GM18507 (cell line): ENCODE measurements at places on chromosomes 5 and 9.

DNA sequence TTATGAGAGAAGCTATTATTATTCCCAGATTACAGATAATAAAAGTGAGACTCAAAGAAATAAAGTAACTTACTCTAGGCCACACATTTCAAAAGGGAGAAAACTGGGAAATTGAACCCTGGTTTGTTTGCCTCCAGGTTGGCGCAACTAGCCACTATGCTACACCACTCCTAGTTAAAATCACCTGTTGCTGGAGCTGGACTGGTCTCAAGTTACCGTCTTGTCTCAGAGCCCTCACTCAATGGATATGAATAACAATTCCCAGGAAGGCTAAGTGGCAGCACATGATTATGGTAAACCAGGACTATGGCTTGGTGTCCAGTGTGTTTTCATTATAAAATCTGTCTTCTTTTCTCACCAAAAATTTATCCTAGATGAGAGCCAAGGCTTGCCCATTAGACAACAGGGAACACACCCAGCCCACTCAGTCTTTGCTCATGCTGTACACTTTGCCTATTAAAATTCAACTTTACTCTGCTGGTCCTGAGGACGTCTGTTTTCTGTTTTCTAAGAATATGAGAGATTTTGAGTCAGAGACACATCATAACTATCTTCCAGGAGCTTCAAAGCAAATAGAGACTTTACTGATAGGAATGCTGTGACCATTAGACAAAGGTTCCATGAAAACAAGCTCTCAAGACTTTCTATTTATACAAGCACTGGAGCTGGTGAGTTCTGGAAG lies 58.1 kb downstream of the ADRB2 start:
- DNase-seq, result no peak

- no peak for DNase-seq
These were observed 596 bp downstream of the ENTREP1 start for GRCh38 chr9:69325409-69326212.

DNA sequence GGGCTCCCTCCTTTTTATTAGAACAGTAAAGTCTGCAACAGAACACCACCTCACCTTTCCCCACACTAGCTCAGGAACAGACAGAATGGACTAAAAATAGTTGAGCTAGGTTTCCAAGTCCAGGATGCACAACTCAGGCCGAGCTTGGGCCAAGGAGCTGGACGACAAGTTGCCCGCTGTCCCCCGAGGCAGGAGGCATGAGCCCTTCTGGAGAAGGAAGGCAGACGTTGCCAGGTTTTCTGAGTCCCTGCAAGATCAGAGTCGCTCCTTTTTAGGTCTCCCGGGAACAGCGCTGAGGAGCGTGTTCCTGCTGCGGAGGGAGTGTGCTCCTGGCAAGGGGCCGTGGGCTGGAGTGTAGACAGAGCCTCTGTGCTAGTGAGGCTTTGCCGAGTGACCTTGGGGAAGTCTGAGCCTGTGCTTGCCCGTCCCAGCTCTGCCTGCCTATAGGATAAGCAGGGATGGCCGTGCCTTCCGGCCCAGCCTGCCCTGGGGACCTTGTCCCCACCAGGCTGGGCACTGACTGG lies 121.6 kb downstream of the WNK2 start:
- no peak for DNase-seq

- no peak for DNase-seq
These were observed 39.8 kb upstream of the ACO1 start for GRCh38 chr9:32344551-32345182.

- DNase-seq, result peak; percentile 79
These were observed 29.6 kb downstream of the LHX2 start for GRCh38 chr9:124040935-124041816.

DNA sequence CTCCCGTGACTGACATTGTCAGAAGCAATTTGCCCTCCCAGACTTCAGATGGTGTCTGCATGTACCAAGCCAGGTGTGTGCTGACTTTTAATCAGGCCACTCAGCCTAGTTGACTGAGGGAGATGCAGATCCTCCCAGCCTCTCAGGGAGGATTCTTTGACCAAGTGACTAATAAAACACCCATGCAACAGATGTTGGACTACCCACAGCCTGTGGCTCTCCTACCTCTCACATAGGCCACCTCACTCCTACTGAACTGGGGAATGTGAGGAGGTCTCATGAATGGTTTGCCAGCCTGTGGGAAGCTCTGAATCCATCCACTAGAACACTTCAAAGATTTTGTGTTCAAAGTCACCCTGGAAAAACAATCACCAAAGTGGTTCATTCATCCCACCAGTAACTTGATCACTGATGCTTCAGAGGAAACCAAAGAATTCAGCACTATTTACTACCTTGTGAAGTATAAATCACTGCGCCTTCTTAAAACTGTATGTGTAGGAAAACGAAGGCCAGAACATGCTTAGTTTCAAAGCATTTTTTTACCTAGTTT lies 80.1 kb downstream of the ESM1 start:
- no peak for DNase-seq

DNA sequence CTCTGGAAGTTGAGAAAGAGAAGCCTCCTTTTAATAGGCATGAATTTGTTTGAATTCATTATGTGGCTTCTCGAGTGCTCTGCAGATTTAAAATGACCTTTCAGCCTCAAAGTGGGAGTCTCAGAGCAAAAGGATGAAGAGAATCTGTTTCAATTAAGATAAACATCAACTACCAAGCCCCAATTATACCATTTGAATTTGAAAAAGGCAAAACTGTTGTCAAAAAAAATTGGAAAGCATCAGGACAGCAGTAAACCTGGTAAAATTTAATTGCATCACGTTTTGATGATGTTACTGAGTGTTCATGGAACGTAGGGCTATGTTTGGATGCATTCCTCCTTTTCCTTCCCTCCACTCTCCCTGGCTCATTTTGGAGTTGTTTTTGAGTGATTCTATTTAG lies 637.2 kb downstream of the PDE4D start:
- DNase-seq, result no peak

DNA sequence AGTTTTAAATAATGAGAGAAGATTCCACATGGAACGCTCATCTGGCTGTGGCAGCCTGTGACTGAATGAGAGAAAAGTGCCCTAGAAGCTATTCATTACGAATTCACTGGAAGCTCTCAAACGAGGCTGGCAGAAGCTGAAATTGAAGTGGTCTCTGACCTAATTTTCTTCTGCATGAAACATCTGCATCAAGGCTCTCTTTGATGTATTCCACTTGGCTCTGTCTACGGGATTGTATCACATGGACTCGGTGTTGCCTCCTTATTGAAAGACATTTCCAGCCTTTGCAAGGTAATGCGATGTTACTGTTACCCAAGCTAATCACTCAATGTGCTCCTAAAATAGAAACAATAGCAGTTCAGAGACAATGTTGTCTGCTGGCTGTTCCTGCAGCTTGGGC lies 246.9 kb upstream of the ZNF462 start:
- DNase-seq, result no peak

DNA sequence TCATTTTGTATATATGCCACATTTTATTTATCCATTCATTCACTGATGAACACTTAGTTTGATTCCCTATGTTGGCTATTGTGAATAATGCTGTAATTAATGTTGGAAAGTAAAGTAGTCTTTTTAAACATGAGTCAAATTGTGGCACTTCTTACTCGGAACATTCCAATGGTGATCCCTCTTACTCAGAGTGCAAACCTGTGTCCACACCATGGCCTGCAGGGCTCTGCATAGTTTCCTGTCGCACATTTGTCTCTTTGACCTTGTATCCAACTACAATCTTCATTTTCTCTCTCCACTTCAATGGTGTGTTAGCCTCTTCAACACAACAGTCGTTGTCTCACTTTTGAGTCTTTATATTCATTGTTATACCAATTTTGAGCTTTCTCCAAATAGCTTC lies 98.1 kb upstream of the PAPPA start:
- DNase-seq, result no peak

GRCh38 chr5:100609594-100609993 lies 74.4 kb downstream of the FAM174A start:
- no peak for DNase-seq

- no peak for DNase-seq
These were observed 58.0 kb downstream of the LOX start for GRCh38 chr5:122019919-122020590.

GRCh38 chr9:113395000-113395861 lies 5.9 kb downstream of the ALAD start:
- DNase-seq, result no peak

DNA sequence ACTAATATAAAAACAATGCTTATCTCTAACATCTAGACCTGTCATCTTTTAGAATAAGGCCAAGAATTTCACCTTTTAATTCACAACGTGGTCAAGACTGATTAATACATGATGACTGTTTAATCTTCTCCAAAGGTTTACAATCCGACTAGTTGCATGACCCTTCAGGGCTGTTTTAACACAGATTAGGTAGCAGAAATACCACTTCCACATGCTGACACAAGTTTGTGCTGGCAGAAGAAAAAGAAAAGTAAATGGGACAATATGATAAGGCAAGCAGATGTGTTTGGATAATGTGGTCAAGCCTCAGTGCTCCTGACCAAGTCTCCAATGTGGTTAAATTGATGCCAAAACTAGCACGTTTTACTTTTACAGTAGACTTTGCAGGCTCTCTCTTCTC lies 31.1 kb downstream of the SEMA6A start:
- DNase-seq, result no peak

DNA sequence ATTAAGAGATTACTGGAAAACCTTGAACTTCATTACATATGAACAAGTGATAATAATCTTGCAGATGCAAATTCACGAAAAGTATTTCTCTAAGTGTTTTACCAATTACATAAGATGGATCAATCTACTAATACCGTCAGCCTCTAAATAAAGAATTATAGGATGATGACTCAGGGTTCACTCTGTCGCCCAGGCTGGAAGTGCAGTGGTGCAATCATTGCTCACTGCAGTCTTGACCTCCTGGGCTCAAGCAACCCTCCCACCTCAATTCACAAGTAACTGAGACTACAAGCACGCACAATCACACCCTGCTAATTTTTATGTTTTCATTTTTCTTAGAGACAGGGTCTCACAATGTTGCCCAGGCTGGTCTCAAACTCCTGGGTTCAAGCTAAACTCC lies 56.1 kb downstream of the CHD1 start:
- no peak for DNase-seq

- DNase-seq, result no peak
These were observed 67.8 kb downstream of the ACTBL2 start for GRCh38 chr5:57414857-57415256.

GRCh38 chr5:15544039-15544438 lies 44.1 kb downstream of the FBXL7 start:
- DNase-seq, result no peak

GRCh38 chr9:136046554-136046920 lies 48.6 kb downstream of the NACC2 start:
- no peak for DNase-seq

DNA sequence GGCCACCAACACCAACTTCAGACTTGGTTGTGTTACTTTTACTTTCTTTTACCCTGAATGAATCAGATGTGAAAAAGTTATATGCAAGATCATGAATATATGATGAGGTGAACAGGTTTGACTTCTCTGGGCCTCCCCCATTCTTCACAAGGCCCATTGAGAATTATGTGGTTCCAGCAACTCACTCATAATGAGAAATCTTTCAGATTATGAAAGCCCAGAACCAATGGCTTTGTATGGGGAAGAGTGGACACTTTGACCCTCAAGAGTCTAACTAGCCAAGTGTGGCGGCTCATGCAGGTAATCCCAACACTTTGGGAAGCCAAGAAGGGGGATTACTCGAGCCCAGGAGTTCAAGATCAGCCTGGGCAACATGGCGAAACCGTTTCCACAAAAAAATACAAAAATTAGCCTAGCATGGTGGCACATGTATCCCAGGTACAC lies 16.1 kb upstream of the LNPEP start:
- no peak for DNase-seq

GRCh38 chr5:142420561-142421227 lies 95.9 kb upstream of the SPRY4 start:
- no peak for DNase-seq

DNA sequence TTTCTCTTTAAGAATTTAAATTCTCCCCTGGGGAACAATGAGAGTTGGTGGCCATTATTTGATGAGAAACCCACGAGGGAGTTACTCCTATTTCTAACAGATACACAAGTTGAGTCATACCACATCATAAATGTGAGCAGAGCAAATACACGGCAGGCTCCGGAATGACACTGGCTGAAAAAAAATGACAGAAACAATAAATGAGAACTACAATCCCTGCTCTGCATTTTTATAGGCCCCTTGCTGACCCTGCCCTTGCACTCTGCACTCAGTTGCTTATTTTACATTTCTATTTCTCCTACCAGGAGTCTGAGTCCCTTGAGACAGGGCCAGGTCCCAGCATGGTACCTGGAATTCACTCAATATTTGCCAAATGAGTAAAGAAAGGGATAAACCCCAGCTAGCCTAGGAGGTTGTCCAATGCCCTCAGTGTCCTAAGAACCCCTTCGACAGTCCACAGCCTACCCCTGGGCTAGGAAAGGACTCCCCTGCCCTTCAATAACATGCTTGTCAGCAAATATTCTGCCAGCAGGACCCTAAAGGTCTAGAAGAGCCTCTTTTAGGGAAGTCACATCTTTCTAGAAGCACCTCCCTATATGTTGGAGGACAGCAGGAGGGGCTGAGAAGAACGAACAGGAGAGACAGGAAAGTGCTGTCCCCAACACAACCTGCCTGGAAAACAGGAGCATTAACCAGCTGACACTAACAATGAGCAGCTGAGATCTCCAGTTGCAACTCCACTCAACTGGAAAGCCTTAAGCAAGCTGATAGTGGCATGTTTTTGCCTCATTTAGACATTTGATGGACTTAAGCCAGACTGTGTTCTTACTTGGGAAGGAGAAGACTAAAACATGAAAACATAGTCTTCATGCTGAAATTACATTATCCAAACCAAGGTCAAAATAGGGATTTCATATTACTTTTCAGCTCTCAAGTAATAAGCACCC lies 191.2 kb downstream of the ACTL7B start:
- DNase-seq, result no peak

DNA sequence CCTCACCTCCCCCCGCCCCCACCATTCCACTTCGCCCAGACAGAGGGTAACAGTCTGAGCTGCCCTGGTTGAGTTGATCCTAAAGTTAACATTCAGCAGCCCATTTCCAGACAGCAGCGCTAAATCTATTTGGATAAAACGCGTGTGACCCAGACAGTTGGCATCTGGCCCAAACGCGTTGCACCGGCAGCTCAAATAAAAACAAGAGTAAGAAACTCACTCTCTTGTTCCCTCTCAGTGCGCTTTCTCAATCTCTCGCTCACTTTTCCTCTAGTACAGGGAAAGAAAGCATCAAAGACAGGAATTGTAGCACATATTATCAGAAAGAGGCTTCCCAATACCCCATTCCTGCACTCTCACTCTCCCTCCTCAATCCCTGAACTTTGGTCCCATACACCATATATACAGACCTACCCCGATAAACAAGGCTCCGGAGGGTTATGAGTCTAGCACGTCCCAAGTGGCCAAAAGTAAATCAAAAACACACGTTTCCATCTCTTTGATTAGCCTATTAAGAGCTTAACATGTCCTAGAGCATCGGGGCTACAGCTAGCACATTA lies 1.3 kb downstream of the ADAMTS6 start:
- DNase-seq, result no peak

- no peak for DNase-seq
These were observed 199.9 kb downstream of the FBXL17 start for GRCh38 chr5:108181975-108182374.
